ENCODE measurements at places on chromosomes 16 and 17. TPM values are rescaled to one million over a fixed set of nuclear protein-coding genes. Genes with fewer than 3 reads are reported as not detected.

- peak; percentile 88 for DNase-seq
These were observed 5.4 kb downstream of the ZCCHC14 start for GRCh38 chr16:87487361-87487924.

GRCh38 chr17:37744961-37745800, at the start of gene HNF1B:
Gene HNF1B (minus strand): TSS chr17:37745059. CDS start chr17:37744884, 175 bp downstream.
- no peak for DNase-seq

DNA sequence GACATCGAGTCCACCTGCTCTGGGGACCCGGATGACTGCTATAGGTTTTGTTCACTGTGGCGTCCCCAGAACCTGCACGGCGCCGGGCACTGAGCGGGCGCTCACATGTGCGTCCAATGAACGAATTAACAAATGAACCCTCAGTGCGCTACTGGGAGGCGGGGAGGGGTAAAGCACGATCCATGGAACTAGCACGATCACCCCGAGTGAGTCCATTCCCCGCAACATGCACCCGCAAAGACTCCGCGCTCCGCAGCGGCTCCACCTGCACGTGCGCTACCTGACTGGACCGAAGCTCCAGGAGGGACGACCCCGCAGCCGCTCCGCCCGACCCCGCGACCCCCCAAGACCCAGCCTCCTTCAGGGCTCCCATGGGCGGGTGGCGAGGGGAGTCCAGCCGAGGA, 491 bp downstream of the TRAP1 start:
- peak; percentile 35 for DNase-seq

- no peak for DNase-seq
These were observed 76.0 kb downstream of the ZNF778 start for GRCh38 chr16:89293276-89294143.

Gene OR2C1
- 0.16 TPM for polyA plus RNA-seq

DNA sequence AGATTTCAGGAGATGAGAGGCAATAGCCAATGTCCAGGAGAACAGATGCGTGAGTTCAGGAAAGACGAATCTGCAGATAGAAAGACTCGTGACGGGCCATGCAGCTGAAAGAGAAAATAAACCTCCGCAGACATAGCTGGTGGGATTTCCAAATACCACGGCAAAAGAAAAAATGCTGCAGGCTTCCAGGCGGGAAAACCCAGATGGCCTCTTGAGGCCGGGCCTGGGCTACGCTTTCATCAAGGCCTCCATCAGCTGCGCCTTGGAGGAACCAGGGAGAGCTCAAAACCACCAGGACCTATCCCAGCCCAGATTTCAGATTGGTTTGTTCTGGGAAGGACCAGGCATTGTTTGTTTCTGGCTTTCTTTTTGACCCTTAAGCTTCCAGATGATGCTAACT, 16.7 kb downstream of the CCDC40 start:
- DNase-seq = no peak

DNA sequence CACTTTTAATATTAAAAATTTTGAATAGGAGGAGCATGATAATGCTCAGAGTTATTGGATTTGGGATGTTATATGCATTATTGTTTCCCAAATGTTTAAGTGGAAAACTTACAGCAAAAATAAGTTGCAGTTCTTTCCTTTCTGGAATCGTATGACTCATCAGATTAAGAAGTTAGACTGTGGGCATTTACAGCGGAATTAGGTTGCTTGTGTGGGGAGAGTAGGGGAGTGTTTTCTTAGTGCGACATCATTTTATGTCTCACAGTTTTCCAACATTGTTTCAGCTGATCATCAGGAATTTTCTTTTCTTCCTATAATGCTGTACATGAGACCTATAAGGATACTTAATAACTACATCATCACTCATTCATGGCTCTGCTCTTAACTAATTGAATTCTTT, 1631.8 kb downstream of the CDH8 start:
- DNase-seq = no peak

Gene TPPP3
- 0.14 TPM for polyA plus RNA-seq

- DNase-seq = no peak
These were observed 17.2 kb downstream of the CASKIN2 start for GRCh38 chr17:75498039-75498725.

DNA sequence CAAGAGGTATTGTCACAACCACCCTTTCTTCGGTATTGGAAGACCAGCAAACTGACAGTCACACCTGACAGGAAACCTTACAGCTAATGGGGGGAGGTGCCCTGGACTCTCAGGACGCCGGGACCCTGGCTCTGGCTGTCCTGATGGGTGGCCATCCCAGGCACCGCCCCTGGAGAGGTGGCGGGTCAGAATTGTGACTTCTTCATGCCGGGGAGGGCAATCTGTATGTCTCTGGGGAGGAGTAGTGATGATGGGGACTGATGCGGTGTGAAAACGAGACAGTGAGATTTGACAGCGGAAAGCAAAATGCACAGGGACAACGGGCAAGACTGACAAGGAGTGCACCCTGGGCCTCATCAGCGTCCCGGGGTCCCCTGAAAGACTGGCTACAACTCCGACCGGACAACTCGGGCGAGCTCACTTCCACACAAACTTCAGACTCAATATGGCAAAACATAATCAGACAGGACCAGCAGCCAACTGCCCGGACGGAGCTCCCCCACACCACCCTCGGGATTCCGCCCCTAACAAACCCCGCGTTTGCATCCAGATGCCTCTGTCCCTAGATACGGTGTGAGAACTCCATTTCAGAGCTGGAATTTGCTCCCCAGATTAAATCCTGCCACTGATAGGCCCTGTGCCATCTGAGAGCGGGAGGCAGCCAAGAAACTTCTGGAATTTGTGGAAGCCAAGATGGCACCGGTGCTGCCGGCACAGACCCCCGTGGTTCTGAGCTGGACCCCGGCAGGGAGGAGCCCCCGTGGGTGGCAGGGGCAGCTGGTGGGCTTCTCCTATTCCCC, 83.6 kb upstream of the CREBBP start:
- DNase-seq = no peak

GRCh38 chr16:28998837-28999236, 14.0 kb downstream of the LAT start:
- no peak for DNase-seq

- peak; percentile 74 for DNase-seq
These were observed at the start of gene SYNGR2 for GRCh38 chr17:78168242-78168902. Gene SYNGR2 (plus strand): TSS chr17:78168581. CDS start chr17:78168617, 36 bp downstream.

DNA sequence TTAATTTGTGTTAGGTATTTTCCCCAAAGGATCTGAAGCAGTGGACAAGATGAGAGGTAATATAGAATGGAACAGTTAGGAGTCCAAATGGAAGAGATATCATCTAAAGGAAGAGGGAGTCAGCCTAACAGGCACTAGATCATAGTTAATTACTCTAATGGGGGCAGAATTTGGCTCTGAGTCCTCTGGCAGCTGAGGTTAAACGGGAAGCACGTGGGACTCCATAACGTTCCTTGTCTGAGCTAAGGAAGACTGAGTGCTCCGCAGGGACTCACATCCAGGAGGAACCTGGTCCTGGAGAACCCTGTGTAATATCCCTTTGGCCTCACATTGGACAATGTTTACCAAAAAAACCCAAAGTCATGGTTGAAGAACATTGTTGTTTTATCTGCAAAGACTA, 46.6 kb upstream of the TEX2 start:
- DNase-seq = no peak

Gene PRDM7
- not detected for polyA plus RNA-seq

DNA sequence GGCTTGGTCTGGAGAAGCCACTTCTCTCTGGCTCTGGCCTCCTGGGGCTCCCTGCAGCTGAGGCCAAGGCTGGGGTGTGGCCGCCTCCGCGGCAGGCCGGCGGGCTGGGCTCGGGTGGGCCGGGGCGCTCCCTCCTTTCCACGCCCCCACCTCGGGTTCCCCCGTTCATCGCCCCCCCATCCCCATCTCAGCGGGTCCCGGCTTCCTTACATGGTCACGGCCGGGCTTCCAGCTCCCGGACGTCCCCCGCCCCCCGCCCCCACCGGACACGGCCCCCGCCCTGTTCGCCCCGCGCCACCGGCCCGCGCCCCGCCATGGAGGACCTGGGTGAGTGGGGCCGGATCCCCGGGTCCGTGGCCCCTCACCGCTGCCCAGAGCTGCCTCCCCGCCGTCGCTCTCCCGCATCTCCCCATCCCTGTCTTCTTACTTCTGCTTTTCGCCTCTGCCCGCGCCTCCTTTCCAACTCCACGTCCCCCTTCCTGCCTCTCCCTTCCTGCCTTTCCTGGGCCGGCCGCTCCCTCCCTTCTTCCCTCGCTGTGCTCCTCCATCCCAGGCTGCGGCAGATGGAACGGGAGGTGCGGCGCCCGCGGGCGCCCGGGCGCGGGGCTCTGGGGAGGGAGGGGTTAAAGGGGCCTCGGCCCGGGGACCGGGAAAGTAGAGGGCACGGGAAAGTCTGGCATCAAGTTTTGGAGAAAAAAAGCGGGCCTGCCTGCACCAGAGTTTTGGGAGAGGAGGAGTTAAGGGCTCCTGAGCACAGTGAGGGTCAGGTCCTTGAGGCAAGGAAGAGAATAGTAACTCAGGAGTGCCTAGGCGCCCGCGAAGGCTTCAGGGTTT, at the start of gene TGFB1I1:
Gene TGFB1I1 (plus strand): TSS at position 278 of the 834 bp plus-strand sequence. CDS start 37 bp downstream, at position 315.
- peak; percentile 50 for DNase-seq
